ENCODE measurements at places on chromosomes 2 and 18.
A peak's percentile ranks its signal among the peaks of the same experiment; 100 is the strongest.

DNA sequence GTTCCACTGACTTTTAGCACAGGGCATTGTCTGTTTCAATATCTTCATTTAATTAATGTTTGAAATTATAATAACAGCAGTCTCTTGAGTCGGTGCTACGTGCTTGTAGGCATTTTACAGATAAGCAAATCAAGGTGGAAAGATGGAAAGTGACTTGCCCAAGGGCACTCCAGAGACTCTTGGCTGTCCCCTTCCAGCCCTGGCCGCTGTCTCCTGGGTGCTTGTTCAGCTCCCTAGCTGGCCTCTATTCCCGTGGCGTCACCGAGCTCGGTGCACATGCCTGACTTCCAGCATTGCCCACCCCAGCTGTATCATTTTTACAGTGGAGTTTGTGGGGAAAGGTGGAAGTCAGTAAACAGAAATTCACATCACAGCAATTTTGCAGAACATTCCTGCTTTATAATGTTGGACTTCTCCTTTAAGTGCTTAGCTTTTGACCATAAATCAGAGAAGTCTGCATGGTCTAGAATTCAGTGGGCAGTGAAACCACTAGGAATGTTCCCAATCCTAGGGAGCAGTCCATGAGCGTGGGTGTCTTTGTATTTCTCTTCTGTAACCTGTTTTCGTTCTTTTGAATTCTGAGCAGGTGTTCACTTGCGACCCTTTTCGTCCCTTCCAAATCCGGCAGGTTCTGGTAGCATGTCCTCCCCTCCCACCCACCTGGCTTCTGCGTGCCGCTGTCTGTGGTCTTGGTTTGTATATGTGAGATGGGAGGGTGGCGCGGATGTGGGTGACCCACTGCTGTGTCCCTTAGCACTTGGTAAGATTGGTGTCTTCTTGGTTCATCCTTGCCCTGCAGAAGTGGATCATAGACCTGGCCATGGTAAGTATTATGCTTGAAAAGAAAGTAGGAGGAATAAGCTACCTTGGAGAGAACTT is 8.4 kb downstream of the SLC66A3 start:
- DNase-seq, result no peak

DNA sequence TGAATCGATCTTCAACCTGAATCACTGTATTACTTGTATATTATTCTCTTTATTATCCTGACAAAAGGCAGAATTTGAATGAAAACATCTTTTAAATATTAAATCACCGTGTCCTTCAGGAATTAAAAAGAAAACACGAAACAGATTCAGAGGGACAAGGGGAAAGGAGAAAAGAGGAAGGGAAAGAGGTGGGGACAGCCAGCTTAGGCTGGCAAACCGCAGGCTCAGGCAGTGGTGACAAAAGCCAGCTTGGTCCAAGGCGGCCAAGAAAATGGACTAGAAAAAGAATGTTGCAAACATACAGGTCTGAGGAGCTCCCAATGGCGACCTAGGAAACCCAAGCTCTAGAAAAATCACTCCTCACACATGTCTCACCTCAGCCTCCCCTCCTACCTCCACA is 6.8 kb downstream of the B4GALT6 start:
- no peak for DNase-seq

- no peak for DNase-seq
Measured at GRCh38 chr18:6273423-6273822, 141.3 kb downstream of the L3MBTL4 start.

- no peak for DNase-seq
Measured at GRCh38 chr18:46335534-46336101, 231.4 kb downstream of the HAUS1 start.

- DNase-seq, result no peak
Measured at GRCh38 chr2:183185534-183185933, 61.3 kb downstream of the NUP35 start.

GRCh38 chr18:62784966-62785413 is 69.6 kb downstream of the PHLPP1 start:
- DNase-seq, result no peak

DNA sequence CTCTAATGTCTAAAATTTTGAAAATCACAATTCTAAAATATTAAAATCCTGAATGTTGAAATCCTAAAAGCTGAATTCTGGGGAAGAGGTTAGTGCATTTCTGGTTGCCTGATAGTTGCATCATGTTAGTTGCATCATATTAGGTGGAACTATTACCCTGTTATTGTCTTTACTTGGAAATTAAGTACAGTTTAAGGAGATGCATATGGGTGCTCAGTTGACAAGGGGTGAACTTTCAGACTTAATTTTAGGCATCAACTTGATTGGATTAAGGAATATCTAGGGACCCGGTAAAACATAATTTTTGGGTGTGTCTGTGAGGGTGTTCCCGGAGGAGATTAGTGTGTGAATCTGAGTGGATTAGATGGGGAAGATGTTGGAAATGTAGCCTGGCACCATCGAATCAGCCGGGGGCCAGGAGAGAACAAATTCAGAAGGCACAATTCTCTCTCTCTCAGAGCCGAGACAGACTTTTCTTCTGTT is 409.8 kb downstream of the PLCL1 start:
- DNase-seq, result no peak

DNA sequence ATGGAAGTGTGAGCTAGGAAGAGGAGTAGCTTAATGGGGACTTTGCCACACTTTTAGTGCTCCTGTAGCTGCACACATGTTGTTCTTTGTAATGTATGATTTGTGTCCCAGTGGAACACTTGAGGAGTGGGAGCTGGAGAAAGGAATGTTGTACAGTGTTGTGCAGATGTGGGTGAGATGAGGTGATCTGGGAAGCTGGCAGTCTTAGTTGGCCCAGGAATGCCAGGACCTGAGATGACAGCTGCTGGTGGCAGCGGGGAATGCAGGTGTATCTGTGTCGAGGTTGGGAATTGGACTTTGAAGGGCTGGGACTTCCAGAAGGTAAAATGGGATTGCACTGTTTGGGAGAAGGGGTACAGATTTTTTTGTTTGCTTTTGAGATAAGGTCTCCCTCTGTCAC is 23.6 kb downstream of the NEDD4L start:
- no peak for DNase-seq

DNA sequence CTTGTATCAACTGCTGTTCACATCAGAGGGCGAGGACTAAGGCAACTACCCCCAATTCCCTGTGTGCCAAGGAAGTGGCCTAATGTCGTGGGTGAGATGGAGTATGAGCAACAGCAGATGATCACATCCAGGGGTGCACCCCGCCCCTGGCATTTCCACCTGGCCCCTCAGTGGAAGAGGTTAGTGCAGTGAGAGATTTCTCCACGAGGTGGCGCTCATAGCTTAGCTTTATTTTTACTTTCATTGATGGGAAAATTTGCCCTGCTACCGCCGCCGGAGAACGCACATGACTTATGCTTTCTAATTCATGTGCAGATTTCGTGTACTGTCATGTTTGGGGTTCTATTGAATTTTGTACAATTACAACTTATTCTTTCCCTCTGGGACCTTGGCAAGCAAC is 470.6 kb upstream of the MEX3C start:
- peak; percentile 68 for DNase-seq

DNA sequence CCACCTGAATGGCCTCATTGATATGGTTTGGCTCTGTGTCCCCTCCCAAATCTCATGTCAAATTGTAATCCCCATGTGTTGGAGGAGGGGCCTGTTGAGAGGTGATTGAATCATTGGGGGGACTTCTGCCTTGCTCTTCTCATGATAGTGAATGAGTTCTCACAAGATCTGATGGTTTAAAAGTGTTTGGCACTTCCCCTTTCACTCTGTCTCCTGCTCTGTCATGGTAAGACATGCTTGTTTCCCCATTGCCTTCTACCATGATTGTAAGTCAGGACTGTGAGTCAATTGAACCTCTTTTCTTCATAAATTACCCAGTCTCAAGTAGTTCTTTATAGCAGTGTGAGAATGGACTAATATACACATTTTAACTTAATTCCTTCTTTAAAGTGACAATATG is 146.8 kb upstream of the KCNJ3 start:
- no peak for DNase-seq

DNA sequence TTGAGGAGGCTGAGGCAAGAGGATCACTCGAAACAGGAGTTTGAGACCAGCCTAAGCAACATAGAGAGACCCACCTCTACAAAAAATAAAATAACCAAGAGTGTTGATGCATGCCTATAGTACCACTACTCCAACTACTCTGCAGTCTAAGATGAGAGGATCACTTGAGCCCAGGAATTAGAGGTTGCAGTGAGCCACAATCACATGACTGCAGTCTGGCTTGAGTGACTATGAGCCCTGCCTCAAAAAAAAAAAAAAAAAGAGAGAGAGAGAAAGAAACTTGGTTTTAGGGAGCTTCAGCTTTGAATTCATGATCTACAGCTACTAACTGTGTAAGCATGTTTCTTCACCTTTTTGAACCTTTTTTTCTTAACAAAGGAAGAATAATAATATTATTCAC is 119.9 kb downstream of the HNMT start:
- no peak for DNase-seq

DNA sequence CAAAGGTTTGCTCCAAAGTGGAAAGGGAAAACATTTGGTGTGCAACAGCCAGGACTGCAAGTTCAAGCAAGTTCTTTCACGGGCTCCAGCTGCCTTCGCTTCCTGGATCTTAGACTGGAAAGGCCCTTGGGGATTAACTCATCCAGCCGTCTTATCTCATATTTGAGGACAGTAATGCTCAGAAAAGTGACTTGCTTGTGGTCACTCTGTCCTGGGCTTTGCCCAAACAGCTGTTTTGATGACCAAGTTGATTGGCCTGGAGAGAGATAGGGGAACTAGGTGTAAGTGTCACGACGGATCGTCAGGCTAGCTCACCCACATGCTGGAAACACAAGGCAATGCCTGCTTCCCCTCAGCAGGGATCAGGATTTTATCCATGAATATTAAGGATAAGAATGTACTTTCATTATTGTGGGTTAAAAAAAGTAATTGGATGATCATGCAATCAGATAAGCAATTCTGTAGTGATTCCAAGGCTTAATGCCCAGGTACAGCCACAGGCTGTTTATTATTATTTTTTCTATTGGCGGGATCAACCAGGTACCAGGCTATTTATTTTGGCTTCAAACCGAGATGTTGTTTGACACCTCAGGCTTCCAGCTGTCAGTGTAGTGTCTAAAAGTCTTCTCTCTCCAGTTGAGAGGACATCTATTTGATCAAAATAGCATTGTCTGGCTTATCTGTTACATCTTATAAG is 162.5 kb upstream of the EPAS1 start:
- no peak for DNase-seq

- DNase-seq, result no peak
Measured at GRCh38 chr2:27128668-27129571, 5.3 kb downstream of the ABHD1 start.

DNA sequence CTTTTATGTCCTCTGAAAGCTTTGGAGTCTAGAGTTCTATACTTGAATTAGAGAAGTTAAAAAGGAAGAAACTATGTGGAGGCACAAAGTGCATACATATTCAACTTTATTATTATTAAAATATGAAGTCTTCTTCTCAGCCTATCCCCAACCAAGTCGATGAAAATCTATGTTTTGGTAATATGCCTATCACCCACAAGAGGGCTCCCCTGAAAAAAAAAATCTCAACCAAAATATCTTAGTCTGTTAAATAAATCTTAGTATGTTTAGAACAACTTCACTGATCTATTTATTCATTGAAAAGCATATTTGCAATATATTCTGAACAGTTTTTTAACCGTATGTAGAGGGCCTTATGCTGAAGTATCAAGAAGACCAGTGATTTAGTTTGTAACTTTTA is 804.5 kb downstream of the TDRD15 start:
- no peak for DNase-seq

DNA sequence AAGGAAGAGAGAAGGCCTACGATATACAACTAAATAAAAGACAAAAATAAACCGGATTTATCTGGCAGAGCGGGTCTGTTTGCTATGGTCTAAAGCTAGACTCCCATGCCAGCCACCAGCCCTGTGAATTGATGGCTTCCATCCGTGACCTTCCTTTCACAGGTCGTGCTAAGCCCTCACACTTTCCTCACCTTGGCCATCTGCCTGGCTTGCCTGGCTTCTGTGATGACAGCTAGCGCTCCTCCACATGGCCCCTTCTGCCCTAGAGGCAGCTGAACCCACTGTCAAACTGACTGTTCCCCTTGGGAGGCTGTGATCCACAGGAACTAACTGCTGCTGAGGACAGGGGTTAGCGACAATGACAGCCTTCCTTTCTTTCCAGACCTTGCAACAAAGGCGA is 32.5 kb downstream of the GAREM1 start:
- DNase-seq, result no peak

DNA sequence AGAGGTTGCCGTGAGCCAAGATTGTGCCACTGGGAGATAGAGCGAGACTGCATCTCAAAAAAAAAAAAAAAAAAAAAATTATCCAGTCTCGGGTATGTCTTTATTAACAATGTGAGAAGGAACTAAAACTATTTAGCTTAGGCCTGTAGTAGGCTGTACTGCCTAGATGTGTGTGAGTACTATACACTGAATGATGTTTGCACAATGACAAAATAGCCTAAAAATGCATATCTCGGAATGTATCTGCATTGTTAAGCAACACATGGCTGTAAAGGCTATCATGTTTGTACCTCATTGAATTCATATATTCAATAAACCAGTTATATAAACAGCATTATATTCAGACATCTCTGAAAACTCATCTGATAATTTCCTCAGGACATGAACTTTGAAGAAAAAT is 191.2 kb upstream of the SESTD1 start:
- no peak for DNase-seq

DNA sequence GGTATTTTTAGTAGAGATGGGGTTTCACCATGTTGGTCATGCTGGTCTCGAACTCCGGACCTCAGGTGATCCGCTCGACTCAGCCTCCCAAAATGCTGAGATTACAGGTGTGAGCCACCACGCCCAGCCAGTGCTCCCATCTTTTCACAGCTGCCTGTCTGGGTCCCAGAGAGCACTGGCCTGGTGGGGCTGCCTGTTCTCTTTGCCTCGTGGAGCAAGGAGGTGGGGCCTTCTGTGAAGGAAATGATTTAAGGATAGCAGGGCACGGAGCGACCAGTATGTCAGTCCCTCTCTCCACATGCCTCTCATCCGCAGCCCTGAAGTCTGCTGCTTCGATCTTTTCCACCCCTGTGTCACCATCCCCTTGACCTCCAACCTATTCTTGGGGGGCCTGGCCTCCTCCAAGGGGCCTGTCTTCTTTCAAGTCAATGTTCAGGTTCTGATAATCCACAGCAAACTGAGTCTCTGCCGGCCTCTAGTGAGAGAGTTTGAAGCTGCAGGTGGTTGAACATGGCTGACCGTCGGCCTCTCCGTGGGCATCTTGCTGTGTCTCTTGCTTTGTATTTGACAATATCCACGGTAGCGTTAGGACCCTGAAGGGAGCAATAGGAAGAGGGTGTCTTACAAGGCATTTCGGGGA is 28.2 kb upstream of the GIGYF2 start:
- DNase-seq, result no peak

- DNase-seq, result no peak
Measured at GRCh38 chr18:79641722-79642497, 37.7 kb upstream of the CTDP1 start.

DNA sequence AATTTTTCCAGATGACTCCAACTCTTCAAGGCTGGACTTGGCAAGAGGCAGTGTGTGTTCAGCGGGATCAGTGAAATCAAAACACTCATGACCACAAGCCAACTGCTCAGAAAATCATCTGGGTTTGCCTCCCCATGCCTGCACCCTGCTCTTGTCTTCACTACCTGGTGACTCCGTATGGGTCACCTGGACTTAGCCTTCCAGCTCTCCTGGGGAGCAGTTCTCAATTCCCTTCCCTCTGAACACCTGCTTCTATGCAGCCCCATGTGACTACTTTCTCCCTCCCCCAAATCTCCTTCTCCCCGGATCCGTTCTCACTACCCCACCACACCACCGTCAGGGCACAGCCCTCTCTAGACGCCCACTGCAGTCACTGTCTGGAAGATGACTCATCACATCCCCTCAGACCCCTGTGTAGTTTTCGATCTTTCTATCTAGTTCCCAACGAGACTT is 130.2 kb upstream of the ID2 start:
- no peak for DNase-seq

GRCh38 chr2:138016351-138017087 is 52.2 kb downstream of the HNMT start:
- no peak for DNase-seq

All from liver (tissue), 10 donors.